ENCODE measurements at places on chromosomes 11 and 22.

- no peak for DNase-seq
These were observed 61.9 kb downstream of the CECR2 start for GRCh38 chr22:17431179-17431578.

- DNase-seq: no peak
These were observed 41.8 kb downstream of the TMPRSS5 start for GRCh38 chr11:113664069-113664980.

GRCh38 chr11:6635082-6635932 lies 16.1 kb upstream of the TPP1 start:
- peak; percentile 25 for DNase-seq

DNA sequence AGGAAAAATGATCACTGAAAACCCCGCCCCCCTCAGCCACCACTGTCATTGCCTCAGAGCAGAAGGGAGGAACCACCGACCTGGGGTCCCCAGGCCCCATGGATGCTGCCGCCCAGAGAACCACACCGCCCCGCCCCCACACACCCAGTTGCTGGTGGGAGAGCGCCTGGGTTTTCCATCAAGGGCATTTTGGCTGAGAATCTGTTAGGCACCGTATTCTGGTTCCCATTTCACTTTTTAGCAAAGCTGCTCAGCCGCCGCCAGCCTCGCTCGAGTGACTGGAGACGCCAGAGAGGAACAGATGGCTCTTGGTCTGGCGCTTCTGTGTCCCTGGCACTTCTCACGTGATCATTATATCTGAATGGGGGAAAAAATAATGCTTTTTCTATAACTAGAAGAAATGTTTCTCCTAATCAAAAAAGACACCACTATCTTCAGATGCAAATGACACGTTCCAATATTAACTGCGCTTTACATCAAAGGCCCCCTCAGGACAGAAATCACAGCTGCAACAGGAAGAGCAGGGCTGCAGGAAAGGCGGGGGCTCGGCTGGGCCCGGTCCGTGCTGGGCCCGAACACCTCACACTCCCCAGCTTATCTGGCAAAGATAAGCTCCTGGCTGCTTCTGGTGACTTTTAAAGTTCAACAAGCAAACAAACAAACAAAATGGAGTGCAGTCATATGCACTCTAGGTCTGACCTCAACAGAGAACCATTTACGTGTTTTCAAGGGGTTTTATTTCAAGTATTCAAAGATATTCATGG lies 149.8 kb downstream of the MPPED1 start:
- no peak for DNase-seq

DNA sequence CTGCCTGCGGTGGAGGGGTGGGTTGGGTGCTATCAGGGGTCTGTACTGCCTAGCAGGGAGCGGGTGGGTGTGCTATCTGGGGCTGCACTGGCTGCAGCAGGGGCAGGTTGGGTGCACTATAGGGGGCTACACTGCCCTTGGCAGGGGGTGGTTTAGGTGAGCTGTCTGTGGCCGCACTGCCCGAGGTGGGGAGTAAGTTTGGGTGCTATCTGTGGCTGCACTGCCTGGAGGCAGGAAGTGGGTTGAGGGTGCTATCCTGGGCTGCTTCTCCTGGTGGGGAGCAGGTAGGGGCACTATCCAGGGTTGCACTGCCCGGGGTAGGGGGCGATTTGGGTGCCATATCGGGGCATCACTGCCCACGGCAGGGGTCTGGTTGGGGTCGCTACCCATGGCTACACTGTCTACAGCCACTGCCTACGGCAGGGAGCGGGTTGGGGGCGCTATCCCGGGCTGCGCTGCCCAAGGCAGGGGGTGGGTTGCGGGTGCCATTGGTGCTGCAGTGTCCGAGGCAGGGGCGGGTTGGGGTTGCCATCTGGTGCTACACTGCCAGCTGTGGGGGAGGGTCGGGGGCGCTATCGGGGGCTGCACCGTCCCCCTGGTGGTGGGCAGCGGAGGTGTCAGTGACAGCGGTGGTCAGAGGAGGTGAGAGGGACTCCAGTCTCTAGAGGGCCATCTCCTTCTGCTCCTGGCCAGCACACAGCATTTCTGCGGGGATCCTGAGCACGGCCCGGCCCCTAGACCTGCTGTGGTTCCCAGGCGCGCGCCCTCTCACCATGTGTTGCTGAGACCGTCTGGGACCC lies 1.3 kb upstream of the RFPL2 start:
- DNase-seq: no peak
